Stimulated activated CD4-positive, alpha-beta T cell treated with anti-CD3 and anti-CD28 coated beads, Interleukin-2, amount 100 ng/mL, for 4 hours (primary cell): ENCODE measurements at places on chromosomes 2 and 18.

DNA sequence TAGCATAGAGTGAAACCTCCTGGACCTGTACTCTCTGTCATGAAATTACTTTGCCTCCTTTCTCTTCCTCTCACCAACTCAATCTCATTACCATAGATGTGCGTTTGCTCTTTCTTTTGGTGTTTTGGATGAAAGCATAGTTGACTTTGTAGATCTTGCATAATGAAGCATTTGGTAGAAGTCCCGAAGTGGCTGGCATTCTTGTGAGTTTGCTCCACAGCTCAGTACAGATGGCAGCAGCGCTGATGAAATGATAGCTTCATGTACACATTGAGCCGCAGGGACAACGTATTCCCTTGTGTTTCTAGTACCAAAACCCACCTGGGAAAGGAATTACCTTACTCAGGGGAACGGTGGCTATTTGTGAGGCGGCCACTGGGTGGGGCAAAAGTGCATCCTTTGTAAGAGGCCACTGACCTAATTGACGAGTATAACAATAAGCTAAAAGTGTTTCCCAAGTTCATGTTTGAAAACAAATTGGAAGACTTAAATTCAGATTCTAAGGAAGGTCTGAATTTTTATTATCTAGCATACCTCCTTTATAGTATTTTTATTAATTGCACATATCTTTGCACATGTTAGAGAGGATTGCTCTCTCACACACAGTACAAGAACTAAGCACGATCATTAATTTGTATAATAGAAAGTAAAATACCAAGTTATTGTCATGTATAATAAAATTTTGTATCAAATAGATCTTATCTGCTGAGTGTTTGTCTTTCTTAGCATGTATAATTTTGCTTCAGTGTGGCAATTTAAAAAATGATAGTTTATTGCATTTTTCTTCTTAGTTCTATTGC lies 25.4 kb upstream of the CDH7 start:
- DNase-seq, result no peak

DNA sequence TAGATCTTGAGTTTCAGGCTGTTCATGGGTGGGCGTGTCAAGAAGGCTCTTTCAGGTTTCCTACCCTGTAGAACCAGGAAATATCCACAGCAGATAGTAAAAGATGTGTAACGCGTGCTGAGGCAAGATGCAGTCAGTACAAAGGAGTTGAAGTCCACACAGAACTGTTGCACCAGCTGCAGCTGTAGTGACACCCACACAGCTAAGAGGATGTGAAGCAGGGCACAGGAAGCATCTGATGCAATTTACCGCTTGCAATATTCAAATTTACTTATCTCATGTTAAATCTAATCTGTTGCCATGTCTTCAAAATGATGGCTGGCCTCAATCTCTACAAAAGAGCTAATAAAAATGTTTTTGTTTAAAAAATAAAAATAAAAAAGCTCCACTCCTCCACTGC lies 132.8 kb downstream of the ARHGAP15 start:
- DNase-seq, result peak; percentile 40

- DNase-seq, result peak; percentile 21
Observed at GRCh38 chr2:237128026-237128703, 42.5 kb downstream of the COPS8 start.

DNA sequence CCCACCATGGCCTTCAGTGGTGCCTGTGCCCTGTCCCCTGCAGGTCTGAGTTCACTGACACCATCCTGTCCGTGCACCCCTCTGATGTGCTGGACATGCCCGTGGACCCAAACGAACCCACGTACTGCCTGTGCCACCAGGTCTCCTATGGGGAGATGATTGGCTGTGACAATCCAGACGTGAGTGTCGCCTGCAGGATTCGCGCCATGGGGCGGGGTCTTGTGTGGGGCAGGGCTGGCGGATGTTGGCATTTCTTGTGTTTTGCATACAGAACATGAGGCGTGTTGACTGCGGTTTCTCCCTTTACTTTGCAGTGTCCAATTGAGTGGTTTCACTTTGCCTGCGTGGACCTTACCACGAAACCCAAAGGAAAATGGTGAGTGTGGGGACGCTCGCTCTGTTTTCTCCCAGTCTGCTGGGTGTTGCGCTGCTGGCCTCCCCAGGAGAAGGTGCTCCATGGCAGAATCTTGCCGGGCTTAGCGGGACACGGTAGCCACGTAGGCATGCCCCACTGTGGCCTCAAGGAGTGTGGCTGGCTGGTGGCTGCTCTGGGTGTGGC lies 11.5 kb upstream of the D2HGDH start:
- DNase-seq, result no peak

- no peak for DNase-seq
Observed at GRCh38 chr2:205543937-205544702, 138.2 kb upstream of the NRP2 start.

GRCh38 chr2:160989778-160990177 lies 170.4 kb upstream of the TANK start:
- DNase-seq, result no peak

GRCh38 chr2:240645346-240645745 lies 20.1 kb downstream of the GPR35 start:
- DNase-seq, result no peak

DNA sequence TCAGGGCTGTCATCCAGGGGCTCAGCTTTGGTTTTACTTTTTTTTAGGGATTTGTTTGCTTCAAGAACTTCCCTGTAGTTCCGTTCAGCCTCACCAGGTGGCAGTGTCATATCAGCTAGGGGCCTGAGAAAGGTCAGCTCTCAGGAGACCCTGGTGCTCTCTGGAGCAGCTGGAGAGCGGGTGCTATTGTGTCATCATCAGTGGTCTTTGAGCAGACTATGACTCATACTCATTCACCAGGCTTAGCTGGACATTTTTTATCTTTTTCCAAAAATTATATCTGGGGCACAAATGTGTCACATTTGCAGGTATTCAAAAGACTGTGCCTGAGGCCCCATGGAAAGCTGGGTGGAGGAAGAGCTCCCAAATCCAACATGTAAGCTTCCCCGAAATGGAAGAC lies 24.4 kb downstream of the ZNF892 start:
- DNase-seq, result no peak

DNA sequence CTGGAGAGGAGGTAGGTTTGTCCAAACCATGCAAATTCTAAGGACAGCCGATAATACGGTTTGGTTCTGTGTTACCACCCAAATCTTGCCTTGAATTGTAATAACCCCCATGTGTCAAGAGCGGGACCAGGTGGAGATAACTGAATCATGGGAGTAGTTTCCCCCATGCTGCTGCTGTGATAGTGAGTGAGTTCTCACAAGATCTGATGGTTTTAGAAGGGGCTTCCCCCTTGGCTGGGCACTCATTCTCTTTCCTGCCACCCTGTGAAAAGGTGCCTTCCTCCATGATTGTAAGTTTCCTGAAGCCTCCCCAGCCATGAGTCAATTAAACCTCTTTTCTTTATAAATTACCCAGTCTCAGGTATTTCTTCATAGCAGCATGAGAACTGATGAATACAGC lies 295.2 kb downstream of the NBAS start:
- DNase-seq, result no peak

DNA sequence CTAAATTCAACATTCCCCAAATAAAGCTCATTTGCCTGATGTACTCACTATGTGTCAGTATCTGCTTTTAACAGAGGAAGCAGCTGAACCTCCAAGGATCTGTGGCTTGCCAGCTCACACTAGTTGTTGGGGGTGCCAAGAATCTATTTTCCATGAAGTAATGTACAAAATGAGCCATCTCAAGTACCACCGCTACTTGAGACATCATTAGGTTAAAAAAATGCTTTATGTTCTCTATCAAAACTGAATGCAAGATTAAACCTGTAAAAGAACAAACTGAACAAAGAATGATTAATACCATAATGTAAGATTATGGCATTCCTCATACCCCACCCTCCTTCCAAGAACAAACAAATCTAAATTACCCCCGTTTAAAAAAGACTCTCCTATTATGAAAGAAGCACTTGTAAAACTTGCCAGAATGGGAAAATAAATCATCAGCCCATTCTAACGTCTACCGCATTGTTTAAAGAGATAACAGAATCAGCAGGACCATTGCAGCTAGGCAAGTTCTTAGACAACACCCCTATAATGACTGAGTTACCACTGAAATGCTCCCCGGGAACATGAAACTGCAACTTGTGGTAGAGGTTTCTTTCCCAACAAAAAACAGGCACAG lies 471.6 kb downstream of the DLGAP1 start:
- DNase-seq, result no peak

GRCh38 chr2:43939695-43940256 lies 56.0 kb downstream of the LRPPRC start:
- no peak for DNase-seq

DNA sequence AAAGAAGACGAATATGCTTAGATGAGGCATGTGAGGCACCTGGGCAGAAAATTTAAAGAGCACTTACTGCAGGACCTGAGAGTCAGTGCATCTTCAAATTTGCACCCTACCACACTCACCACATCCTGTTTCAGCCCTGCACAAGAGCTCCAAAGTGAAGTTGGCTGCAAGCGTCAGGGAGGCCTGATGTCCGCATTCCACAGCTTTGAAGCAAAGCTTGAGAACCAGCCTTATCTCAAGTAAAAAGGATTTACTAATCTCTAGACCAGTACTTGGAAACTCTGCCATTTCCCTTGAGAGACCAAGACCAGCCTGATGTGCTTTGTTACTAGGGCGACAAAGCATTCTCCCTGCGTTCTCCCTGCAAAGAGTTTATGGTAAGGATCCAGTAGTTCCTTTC lies 3.4 kb upstream of the ASNSD1 start:
- no peak for DNase-seq

DNA sequence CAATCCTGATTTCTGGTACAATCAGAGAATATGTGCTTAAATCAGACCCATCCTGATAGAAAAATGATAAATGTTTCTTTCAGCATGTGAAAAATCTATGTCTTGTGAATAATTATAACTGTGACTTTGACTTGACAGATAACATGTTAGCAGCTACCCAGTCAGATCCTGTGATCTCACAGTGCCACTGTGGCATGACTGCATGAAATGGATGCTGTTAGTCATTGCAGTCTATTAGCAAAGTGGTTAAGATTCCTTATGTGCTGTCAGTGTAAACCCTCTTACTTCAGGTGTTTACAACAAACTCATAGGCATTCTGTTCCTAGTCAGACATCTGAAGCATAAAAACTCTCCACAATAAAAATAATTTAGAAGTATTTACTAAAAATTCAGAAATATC lies 244.6 kb upstream of the RND3 start:
- no peak for DNase-seq

- DNase-seq, result no peak
Observed at GRCh38 chr2:172925600-172925999, 150.0 kb upstream of the MAP3K20 start.

- DNase-seq, result no peak
Observed at GRCh38 chr18:24785019-24785418, 324.6 kb downstream of the HRH4 start.

GRCh38 chr2:179240481-179241451 lies 23.9 kb downstream of the SESTD1 start:
- no peak for DNase-seq

- no peak for DNase-seq
Observed at GRCh38 chr2:20012282-20013125, at the start of gene MATN3. TSS of gene MATN3 (minus strand) at chr2:20012668. CDS start at chr2:20012631, 37 bp downstream.

DNA sequence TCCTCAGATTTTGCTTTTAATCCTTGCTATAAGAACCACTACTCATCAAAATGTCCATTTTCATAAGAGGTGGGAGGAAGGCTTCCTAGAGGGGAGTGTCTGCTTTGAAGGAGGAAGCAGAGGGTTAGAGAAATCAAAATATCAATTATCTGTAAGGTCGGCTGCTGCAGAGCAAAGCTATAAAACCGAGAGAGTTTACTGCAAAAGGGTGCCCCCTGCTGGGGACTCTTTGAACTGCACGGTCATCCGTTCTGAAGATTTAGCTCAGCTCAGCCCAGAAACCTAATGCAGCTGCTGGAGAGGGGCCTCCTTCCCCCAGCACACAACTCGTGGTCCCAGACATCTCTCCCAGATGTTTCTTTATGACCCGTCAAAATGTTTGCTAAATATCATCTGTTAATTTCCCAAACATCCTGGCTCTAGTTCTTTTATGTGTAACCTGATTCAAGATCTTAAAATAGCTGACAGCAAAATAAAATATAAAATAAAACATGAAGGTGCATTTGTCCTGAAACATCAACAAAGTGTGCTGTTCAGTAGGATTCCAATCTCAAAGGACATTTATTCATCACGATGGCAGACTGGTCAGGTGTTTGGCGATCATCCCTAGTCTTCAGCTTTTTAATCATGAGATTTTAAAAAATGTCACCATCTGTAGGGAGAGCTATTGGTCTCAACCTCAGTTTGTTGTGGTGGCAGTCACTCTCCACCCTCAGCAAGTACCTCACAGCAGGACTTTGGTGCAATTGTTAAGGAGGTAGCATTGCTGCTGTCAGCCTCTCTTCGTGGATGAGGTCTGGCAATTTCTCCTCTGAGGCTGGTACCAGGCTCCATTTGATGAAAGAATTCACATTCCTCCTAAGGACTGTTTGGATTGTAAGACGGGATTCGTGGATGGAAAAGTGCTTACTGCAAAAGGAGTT lies 185.9 kb downstream of the MTX2 start:
- peak; percentile 61 for DNase-seq

- DNase-seq, result no peak
Observed at GRCh38 chr2:128685841-128686496, 367.3 kb upstream of the HS6ST1 start.

- no peak for DNase-seq
Observed at GRCh38 chr18:47283476-47283875, 32.0 kb upstream of the SKOR2 start.

DNA sequence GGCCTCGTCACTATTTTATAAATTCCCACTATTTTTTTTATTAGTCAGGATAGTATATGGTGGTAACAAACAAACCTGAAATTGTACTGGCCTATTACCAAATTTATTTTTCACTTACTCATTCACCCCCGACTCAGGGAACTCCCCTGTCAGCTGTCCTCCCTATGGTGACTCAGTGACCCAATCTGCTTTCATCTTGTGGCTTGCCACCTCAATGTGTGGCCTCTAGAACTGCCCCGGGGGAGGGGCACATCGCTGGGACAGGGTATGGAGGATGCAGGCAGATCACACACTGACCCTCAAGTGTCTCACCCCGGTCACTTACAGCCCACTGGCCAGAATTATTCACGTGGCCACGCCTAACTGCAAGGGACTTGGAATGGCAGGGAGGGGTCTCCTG lies 71.6 kb downstream of the ACTR2 start:
- DNase-seq, result no peak

DNA sequence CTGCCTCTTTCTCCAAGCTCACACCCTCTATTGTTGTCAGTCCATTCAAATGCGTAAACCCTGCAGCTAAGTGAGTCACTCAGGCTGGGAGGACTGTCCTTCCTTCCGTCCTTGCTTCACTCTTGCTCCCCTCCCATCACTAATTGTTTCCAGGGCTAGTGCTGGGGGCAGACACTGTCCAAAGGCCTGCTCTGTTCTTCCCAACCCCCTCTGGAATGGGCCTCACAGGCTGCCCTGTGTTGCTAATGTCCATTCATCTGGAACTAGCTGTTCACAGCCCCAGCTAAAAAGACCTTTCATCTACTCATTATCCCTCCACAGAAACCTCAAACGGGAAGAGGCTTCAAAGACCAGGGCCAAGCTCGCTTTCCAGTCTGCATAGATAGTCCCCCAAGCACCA lies 31.9 kb upstream of the NRP2 start:
- no peak for DNase-seq

GRCh38 chr18:35934891-35935290 lies 37.6 kb upstream of the RMP24 start:
- no peak for DNase-seq
